ENCODE measurements at places on chromosomes 5 and 9. TPM values are rescaled to one million over a fixed set of nuclear protein-coding genes. Genes with fewer than 3 reads are reported as not detected.

DNA sequence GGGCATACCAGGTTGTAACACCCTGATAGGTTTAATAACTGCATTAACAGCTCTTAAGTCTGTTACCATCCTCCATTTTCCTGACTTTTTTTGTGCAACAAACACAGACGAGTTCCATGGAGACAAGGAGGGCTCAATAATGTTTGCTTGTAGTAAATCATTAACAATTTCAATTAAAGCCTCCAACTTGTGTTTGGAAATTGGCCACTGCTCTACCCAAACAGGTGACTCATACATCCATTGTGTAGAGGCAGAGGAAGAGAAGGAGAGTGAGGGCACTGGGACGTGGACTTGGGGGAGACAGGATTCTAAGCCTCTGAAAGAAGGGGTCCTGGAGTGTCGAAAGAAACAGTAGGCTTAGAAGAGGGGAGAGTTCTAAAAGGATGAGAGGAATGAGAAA is 213.6 kb upstream of the KCNN2 start:
- no peak for DNase-seq
- no peak overlapping the region for H3K4me3 ChIP-seq
- no peak overlapping the region for H3K27ac ChIP-seq
- H3K4me1 ChIP-seq = no peaks in the 10 kb centered on the region

DNA sequence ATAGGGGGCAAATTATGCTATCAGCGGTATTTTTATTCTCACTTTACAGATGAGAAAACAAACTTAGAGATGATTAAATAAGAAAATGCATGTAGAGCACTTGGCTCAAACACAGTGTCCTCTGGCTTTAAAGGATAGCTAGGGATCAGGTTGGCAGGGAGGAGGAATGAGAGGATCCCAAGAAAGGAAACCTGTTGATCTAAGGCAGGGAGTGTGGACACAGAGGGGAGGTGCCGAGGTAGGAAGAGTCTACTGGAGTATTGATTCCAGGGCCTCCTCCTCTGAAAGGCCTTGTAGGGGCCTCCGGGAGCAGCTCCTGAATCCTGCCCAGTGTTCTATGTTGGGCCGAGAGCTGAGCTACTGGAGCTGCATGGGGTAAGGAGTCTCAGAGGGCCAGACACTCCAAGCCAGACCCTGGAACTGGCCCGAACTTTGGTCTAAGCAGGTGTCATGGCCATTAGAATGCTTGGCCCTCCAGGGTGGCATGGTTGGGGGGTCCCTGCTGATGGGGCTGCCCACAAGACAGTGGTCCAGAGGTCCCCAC is 30.4 kb upstream of the TCF7 start:
- H3K36me3 ChIP-seq = no peaks in the 10 kb centered on the region
- H3K27ac ChIP-seq = no peak overlapping the region
- H3K4me3 ChIP-seq = no peak overlapping the region
- H3K4me1 ChIP-seq = no peaks in the 10 kb centered on the region

HSDL2 gene
- 15.6 TPM for total RNA-seq

DNA sequence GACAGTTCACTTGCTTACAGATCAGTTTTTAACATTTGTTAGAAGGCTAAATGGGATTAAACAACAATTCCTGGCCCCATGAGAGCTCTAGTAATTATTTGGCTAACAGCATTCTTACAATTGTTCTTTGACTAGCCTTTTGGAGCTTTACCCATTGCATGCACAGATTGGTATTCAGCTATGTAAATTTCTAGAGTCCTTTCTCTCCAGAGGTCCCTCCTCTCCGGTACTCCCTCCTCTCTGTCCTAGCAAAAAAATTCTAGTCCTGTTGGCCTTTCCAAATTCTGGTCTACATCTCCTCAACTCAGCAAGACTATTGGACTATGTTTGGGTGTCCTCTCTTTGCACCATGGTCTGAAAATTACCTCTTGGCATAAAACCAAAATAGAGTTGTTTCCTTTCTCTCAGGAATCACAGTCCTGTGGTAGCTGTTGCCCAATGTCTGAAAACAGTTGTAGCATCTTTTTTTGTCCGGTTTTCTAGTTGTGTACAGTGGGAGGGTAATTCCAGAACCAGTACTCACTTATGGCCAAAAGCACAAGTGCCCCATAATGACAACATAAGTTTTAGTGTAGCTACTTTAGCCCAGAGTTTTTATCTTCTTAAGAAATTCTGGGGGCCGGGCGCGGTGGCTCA is 18.1 kb downstream of the SAR1B start:
- H3K27me3 ChIP-seq = no peaks in the 10 kb centered on the region
- peaks cover 2% of the 10 kb centered on the region for H3K4me1 ChIP-seq
- H3K27ac ChIP-seq = peak overlapping the region; percentile 34

DNA sequence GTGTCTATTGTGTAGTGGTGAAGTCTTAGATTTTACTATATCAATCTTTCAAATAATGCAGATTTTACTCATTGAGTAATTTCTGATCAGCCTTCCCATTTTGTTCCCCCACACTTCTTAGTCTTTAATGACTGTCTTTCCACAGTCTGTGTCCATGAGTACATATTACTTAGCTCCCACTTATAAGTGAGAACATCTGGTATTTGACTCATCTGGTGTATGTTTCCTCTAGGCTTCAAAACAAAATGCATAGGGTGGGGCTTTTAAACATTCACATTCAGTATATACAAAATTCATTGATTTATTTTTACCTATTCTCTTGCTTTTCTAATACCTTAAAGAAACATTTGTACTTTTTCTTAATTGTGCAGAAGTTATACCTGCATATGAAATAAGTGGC is 513.0 kb downstream of the MTRR start:
- H3K27me3 ChIP-seq = no peaks in the 10 kb centered on the region
- DNase-seq = no peak
- H3K27ac ChIP-seq = no peak overlapping the region
- H3K4me3 ChIP-seq = no peak overlapping the region

CBY3 gene
- total RNA-seq = 1.6 TPM

DNA sequence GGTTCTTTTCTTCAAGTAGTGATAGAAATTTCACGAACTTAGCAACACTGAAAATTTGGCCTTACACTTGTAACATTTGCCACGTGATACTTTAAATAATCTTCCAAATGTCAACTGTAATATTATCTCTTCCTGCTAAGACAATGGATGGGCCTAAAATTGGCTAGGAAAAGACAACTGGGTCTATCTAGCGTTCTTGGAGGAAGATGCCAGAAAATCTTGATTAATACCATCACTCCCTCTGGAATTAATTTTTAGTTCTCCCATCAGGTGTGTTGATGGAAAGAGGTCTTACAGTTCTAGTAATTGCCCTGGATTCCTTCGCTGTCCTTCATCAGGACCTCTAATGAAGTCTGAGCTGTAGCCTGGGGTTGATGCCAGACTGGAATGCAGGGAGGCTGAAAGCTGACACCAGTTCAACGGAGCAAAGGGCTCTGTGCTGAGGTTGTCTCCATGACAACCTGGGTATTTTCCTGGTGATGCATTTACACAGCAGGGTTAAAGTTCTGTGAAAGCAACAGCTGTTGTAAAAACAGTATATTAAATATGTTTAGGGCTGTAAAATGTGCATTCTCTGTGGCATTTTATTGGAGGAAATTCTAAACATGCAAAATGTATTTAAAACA is 92.3 kb downstream of the GAS1 start:
- no peak for DNase-seq
- peaks cover 28% of the 10 kb centered on the region for H3K27me3 ChIP-seq
- H3K27ac ChIP-seq = no peak overlapping the region
- peaks cover 6% of the 10 kb centered on the region for H3K36me3 ChIP-seq
- no peaks in the 10 kb centered on the region for H3K4me1 ChIP-seq
- H3K4me3 ChIP-seq = no peak overlapping the region

TLX3 gene
- total RNA-seq = not detected

DNA sequence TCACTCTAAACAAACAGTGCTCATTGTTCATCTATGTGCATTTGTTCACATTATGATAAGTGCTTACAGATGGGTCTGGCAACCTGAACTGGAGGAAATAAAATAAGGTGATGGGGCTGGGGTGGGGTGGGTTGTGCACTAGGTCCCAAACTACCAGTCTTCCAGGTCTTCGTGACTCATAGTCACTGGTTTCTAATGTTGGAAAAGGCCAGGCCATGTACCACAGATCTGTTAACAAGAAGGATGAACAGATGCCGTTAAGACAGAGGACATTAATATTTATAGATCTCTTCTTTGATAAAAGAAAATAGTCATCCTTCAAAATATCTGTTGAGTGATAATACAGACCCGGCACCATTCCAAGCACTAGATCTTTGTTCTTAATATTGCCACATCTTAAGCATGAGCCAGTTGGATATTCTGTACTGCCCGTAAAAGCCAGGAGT is 71.4 kb upstream of the STARD4 start:
- H3K4me3 ChIP-seq = peak overlapping the region; percentile 73
- peak overlapping the region; percentile 87 for H3K27ac ChIP-seq
- peaks cover 51% of the 10 kb centered on the region for H3K4me1 ChIP-seq
- no peaks in the 10 kb centered on the region for H3K27me3 ChIP-seq
- DNase-seq = no peak
- peaks cover 6% of the 10 kb centered on the region for H3K36me3 ChIP-seq

GRCh38 chr9:98206754-98207153 is 14.3 kb upstream of the CORO2A start:
- no peaks in the 10 kb centered on the region for H3K4me1 ChIP-seq
- no peak for DNase-seq
- no peak overlapping the region for H3K4me3 ChIP-seq
- no peaks in the 10 kb centered on the region for H3K36me3 ChIP-seq
- no peaks in the 10 kb centered on the region for H3K27me3 ChIP-seq

AMBP gene
- total RNA-seq = not detected

DNA sequence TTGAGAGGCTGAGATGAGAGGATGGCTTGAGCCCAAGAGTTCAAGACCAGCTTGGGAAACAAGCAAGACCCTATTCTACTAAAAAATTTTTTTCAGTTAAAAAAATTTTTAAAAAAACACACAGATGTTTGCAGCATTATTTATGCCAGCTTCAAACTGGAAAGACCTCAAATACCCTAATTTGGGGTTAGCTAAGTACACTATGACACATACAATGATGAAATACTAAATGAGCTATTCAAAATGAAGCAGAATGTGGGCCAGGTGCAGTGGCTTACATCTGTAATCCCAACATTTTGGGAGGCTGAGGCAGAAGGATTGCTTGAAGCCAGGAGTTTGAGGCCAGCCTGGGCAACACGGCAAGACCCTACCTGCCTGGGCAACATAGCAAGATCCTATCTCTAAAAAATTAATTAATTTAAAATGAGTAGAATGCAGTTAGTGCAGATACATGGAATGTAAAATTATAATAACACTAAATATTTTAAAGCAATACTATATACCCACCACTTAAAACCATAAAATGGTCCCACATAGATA is 44.9 kb downstream of the LHFPL2 start:
- no peak for DNase-seq
- H3K4me3 ChIP-seq = no peak overlapping the region
- no peaks in the 10 kb centered on the region for H3K36me3 ChIP-seq
- no peaks in the 10 kb centered on the region for H3K4me1 ChIP-seq
- peaks cover 23% of the 10 kb centered on the region for H3K27me3 ChIP-seq

DNA sequence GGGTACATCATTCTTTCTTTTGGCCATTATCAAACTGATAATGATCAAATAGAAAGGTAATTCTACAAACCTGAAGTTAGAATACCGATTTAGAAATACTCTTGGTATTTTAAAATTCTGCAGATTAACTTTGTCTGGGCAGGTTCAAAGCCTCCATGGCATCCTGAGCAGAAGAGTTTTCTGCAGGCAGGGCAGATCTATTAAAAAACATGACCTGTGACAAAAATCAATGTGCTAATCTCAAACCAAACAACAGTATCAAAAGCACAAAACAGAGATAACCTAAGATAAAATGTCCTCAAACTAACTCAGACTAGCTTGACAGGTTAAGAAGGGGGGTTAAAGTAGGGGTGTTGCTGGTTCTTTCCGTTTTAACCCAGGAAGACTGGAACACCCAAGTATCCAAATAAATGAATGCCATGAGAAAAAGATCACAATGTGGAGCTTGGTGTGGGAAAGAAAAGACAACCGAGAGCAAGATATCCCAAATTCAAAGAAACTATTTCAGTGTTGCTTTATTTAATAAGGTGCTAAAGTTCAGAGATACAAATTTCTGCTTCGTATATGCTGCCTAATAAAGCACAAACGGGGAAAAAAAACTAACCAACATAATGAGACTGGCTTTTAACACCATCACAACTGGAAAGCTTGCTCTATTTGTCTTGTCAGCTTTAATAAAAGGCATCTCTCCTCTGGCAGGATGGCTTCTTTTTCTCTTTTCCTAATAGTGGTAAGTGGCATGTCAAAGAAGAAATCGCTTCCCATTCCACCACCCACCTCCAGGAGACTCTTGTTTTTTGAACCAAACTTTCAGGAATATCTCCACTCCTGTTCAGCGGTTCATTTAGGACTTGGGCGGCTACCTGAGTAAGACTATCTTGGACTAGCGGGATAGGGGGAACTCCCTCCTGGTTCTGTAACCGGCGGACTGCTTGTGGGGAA is 2.3 kb downstream of the EFNA5 start:
- H3K27ac ChIP-seq = no peak overlapping the region
- peaks cover 22% of the 10 kb centered on the region for H3K27me3 ChIP-seq
- peaks cover 24% of the 10 kb centered on the region for H3K4me1 ChIP-seq
- no peak for DNase-seq
- H3K36me3 ChIP-seq = no peaks in the 10 kb centered on the region

PCDHGA9 gene
- total RNA-seq = 0.92 TPM

SLC27A6 gene
- not detected for total RNA-seq

DNA sequence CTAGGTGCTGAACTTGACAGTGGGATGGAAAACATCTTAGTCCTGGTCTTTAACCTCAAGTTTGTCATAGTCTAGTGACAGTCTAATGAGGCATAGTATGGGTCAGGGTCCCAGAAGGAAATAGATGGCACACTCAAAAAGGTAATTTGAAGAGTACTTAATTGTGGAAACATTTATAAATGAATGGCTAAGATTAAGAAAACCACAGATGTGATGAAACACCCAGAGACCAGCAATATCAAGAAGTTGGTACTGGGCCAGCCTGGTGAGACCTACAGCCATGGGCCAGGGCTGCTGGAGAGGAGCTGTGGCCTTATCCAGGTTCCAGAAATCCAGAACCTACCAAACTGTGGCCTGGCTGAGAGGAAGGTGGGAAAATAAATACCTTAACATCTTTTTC is 93.5 kb upstream of the ATG10 start:
- no peak for DNase-seq
- no peak overlapping the region for H3K4me3 ChIP-seq
- H3K4me1 ChIP-seq = no peaks in the 10 kb centered on the region

- no peaks in the 10 kb centered on the region for H3K36me3 ChIP-seq
- no peak overlapping the region for H3K27ac ChIP-seq
- H3K27me3 ChIP-seq = no peaks in the 10 kb centered on the region
- DNase-seq = no peak
- H3K4me1 ChIP-seq = no peaks in the 10 kb centered on the region
- no peak overlapping the region for H3K4me3 ChIP-seq
Observed at GRCh38 chr9:16347886-16348285, 522.6 kb downstream of the BNC2 start.

GDF9 gene
- total RNA-seq = 0.50 TPM

GRCh38 chr5:167752936-167753335 is 538.5 kb upstream of the WWC1 start:
- H3K27ac ChIP-seq = no peak overlapping the region
- no peaks in the 10 kb centered on the region for H3K36me3 ChIP-seq
- H3K4me3 ChIP-seq = no peak overlapping the region
- no peaks in the 10 kb centered on the region for H3K4me1 ChIP-seq

ZFYVE16 gene
- total RNA-seq = 25.6 TPM

- H3K27ac ChIP-seq = no peak overlapping the region
- peaks cover 5% of the 10 kb centered on the region for H3K36me3 ChIP-seq
- no peak overlapping the region for H3K4me3 ChIP-seq
- H3K4me1 ChIP-seq = peaks cover 12% of the 10 kb centered on the region
- no peaks in the 10 kb centered on the region for H3K27me3 ChIP-seq
- DNase-seq = no peak
Observed at GRCh38 chr9:137748741-137749140, 128.8 kb upstream of the CACNA1B start.

GRCh38 chr5:34709861-34710673 is 53.9 kb downstream of the RAI14 start:
- H3K27me3 ChIP-seq = peaks cover 17% of the 10 kb centered on the region
- no peak for DNase-seq
- H3K27ac ChIP-seq = no peak overlapping the region
- no peak overlapping the region for H3K4me3 ChIP-seq
- H3K36me3 ChIP-seq = no peaks in the 10 kb centered on the region

Measured in natural killer cell treated with Interleukin-12 subunit alpha and Interleukin-12 subunit beta and Interleukin-15 and Interleukin-18, amount 100 ng/mL, for 72 hours (primary cell).